ENCODE measurements at places on chromosomes 6 and 20. TPM values are rescaled to one million over a fixed set of nuclear protein-coding genes. Genes with fewer than 3 reads are reported as not detected.

The BFSP1 gene
- total RNA-seq: 2.8 TPM

The RNASET2 gene
- total RNA-seq: 13.2 TPM

The AIF1 gene
- not detected for total RNA-seq

The PTCRA gene
- not detected for total RNA-seq

The ZNF391 gene
- total RNA-seq: 2.5 TPM

The EPHA7 gene
- total RNA-seq: 1.3 TPM

The KHDC1L gene
- not detected for total RNA-seq

The DACT2 gene
- total RNA-seq: 2.7 TPM

The BTNL2 gene
- not detected for total RNA-seq

The ANKRD66 gene
- not detected for total RNA-seq

The APOM gene
- 0.28 TPM for total RNA-seq

The DZANK1 gene
- 0.56 TPM for total RNA-seq

The AGPAT4 gene
- 4.0 TPM for total RNA-seq

The FOXC1 gene
- total RNA-seq: 2.3 TPM

The KCNQ2 gene
- total RNA-seq: 0.19 TPM

The PHACTR3 gene
- not detected for total RNA-seq

The HLA-DQA2 gene
- total RNA-seq: not detected

The OR2B3 gene
- total RNA-seq: not detected

The BHLHE23 gene
- not detected for total RNA-seq

The SIGLEC1 gene
- total RNA-seq: under 0.01 TPM

The LCA5 gene
- 7.9 TPM for total RNA-seq

The TTLL9 gene
- not detected for total RNA-seq

The GJA10 gene
- not detected for total RNA-seq

The ERVFRD-1 gene
- not detected for total RNA-seq

The UBR2 gene
- 26.6 TPM for total RNA-seq

The COL19A1 gene
- total RNA-seq: 1.4 TPM

The MACROD2 gene
- under 0.01 TPM for total RNA-seq

The FLRT3 gene
- total RNA-seq: 0.58 TPM

The TNXB gene
- 10.4 TPM for total RNA-seq

The ZNF165 gene
- total RNA-seq: 0.38 TPM

The DEFB132 gene
- not detected for total RNA-seq

The GPX5 gene
- total RNA-seq: not detected

The CTAGE9 gene
- total RNA-seq: not detected

The PAK5 gene
- total RNA-seq: not detected

The UQCC2 gene
- total RNA-seq: 32.0 TPM

The DYNLT1 gene
- total RNA-seq: 93.6 TPM

The MCCD1 gene
- total RNA-seq: not detected

The PKIB gene
- 1.2 TPM for total RNA-seq

The PSORS1C2 gene
- not detected for total RNA-seq

The CCN6 gene
- total RNA-seq: not detected

The CRYBG1 gene
- 7.1 TPM for total RNA-seq

The ULBP2 gene
- 12.5 TPM for total RNA-seq
